ENCODE measurements at places on chromosomes 16 and 17.
A peak's percentile ranks its signal among the peaks of the same experiment; 100 is the strongest.

DNA sequence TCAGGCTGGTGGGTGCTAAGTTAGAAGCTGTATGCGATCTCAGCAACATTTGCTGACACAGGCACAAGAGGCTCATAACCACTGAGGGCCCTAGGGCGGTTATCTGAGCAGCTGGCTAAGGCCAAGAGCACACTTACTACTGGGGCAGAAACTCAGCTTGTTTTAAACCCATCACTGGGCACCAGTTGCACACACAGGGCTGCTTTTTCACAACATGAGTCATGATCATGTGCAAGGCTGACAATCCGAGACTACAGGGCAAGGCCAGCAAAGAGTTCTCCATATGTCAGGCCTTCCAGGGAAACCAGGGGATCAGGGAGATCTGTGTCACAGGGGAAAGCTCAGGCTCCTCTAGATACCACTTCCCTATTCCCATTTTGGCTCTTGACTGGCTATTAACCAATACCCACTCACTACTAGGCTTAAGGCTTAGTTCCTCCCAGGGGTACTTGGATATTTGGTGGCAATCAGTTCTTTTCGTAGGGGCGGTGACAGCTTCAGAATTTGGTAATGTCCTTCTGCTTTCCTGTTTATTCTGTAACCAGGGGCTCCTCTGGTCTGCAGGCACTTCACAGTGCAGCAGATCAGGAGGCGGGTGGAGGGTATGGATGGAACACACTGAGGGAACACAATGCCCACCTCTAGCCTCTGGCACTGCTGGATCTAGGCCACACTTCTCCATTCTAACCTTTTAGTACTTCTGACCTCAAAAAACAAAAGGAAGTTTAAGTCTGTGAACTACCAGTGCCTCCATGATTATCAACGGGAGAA is 44.9 kb upstream of the ERN1 start:
- peak; percentile 49 for DNase-seq

GRCh38 chr17:28540231-28540630 is 12.2 kb downstream of the UNC119 start:
- DNase-seq = no peak

- no peak for DNase-seq
These were observed 7.3 kb downstream of the HSD3B7 start for GRCh38 chr16:30992276-30992780.

DNA sequence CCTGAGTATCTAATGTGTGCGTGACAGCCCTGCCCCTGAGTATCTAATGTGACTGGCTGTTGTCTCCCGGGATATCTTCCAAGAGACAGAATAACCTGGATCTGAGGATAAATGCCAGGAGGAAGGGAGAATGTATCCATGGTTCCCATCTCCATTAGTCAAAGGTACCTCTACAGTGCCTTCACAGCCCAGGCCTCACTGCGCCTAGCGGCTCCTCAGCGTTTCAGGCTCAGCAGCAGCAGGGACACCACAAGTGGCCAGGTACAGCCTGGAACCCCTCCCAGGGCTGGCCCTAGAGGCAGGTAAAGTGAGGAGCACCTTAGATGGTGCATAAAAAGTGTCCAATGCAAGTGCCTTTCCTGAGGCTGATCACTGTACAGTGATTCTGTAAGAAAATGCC is 32.0 kb downstream of the SOCS3 start:
- DNase-seq = no peak

DNA sequence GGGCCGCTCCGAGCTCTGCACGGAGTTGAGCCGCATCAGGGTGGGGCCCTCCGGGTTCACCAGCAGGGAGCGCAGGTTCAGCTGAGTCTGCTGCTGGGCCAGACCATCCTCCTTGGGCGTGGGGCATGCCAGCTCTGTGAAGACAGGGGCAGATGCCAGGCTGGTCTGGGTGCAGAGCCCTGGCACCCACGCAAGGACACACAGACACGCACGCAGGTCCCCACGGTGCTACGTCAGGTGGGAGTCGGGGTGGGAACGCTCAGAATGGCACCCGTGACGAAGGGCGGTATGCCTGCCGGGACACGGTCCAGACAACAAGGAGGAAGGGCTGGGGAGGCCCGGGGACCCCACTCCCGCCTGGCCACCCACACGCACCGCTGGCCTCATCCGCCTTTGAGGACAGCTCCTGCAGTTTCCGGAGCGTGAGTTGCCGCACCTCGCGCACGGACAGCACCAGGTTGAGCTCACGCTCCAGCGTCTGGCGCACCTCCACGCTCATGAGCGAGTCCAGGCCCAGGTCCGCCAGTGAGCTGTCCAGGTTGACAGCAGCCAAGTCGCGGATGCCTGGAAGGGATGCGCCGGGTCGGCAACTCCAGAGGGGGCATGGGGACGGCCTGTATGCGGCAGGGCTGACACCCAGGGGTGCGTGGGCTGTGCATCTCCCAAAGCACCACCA is 15.3 kb upstream of the DUS1L start:
- no peak for DNase-seq

- no peak for DNase-seq
These were observed 10.2 kb upstream of the MAF start for GRCh38 chr16:79610771-79611170.

GRCh38 chr17:14622615-14623101 is 321.8 kb downstream of the HS3ST3B1 start:
- no peak for DNase-seq

- DNase-seq = no peak
These were observed 428.7 kb upstream of the SALL1 start for GRCh38 chr16:51579652-51580360.

DNA sequence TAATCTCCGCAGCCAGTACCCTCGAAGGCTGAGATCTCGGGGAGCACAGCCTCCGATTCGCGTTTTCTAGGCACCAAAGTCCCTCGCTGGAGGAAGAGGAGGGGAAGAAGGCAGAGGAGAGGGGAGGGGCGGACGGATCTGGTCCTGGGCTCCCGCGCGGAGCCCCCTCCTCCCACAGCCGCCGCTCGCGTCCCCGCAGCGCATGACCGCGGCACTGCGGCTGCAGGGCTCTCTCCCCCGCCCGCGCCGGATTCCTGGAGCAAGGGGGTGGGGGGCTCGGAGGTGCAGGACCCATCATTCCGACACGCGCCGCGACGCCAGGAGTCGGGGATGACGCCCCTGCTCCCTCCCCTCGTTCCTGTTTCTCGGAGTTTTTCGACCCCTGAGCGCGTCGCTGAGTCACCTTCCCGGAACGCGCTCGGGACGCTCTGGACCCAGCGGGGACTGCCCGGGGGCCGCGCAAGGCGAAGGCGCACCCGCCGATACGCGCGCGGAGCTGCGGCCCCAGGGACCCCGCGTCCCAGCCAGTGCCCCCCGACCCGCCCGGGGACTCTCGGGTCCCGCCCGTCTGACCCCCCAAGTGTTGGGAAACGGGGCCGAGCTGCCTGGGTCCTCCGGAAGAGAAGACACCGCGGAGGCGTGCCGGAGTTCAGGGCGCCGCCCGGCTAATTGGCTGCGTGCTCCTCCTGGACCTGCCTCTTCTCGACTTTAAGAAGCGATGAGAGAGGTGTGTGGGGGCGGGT is 1.4 kb upstream of the SPHK1 start:
- peak; percentile 45 for DNase-seq

GRCh38 chr16:80014241-80014939 is 413.9 kb upstream of the MAF start:
- DNase-seq = no peak
